ENCODE measurements at places on chromosomes 7 and 10. TPM values are rescaled to one million over a fixed set of nuclear protein-coding genes. Genes with fewer than 3 reads are reported as not detected.

The CFAP43 gene
- total RNA-seq: 0.22 TPM

The SPDYE18 gene
- total RNA-seq: not detected

The MEOX2 gene
- total RNA-seq: not detected

The ADIRF gene
- total RNA-seq: not detected

The ZNF365 gene
- 4.2 TPM for total RNA-seq

The MSS51 gene
- 0.43 TPM for total RNA-seq

The SPDYE9 gene
- 0.54 TPM for total RNA-seq

The NEBL gene
- total RNA-seq: 13.0 TPM

The SPDYE1 gene
- not detected for total RNA-seq

The HOXA6 gene
- 8.3 TPM for total RNA-seq

The IGF2BP3 gene
- total RNA-seq: 78.9 TPM

The GLUD1 gene
- total RNA-seq: 95.5 TPM

The CABCOCO1 gene
- not detected for total RNA-seq

The CTAGE8 gene
- not detected for total RNA-seq

The DNAJC30 gene
- 3.5 TPM for total RNA-seq

The NUTM2E gene
- total RNA-seq: not detected

The CALN1 gene
- not detected for total RNA-seq

The MSANTD7 gene
- total RNA-seq: 12.6 TPM

The PRKAR2B gene
- 2.7 TPM for total RNA-seq

The PLAC9 gene
- total RNA-seq: not detected

The STEAP1B gene
- 5.4 TPM for total RNA-seq

The OR9A2 gene
- not detected for total RNA-seq

The ANK3 gene
- total RNA-seq: 65.7 TPM

The FAM25A gene
- not detected for total RNA-seq

The CYP26C1 gene
- total RNA-seq: 0.23 TPM

The BAMBI gene
- total RNA-seq: 4.0 TPM

The ANKRD30A gene
- total RNA-seq: not detected

The MACC1 gene
- total RNA-seq: 9.4 TPM

The AHR gene
- total RNA-seq: 117 TPM
